ENCODE measurements at places on chromosomes 6 and 20.

DNA sequence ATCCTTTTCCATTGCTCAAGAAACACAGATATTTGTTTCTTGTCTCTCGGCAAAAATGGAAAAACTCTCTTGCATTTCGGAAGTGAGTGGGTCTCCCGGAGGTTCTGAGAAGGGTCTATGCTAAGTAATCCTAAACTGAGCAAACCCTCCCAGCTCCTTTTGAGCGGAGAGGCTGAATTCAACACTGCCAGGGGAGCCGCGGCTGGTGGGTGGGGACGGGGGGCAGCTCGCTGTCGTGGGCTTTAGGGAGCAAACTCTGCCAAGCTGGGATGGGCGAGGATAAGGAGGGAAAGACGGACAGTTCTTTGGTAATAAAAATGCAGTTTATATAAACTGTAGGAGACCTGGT lies 211.4 kb downstream of the FOXC1 start:
- no peak for DNase-seq

DNA sequence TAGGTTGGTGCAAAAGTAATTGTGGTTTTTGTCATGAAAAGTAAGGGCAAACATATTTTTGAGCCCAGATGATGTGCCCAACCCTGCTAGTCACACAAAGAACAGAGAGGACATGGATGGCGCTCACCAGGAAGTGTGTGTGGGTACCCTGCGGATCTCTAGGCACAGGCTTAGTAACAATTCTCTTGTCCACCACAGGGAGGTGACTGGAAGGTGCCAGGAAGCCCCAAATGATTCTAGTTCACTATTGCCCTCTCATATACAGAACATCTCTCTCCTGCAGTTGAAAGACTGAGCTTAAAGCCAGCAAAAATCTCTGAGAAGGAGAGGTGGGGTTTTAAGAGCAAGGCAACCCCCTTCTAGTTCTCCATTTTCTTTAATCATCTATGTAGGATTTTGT lies 272.1 kb upstream of the TAB2 start:
- no peak for DNase-seq

DNA sequence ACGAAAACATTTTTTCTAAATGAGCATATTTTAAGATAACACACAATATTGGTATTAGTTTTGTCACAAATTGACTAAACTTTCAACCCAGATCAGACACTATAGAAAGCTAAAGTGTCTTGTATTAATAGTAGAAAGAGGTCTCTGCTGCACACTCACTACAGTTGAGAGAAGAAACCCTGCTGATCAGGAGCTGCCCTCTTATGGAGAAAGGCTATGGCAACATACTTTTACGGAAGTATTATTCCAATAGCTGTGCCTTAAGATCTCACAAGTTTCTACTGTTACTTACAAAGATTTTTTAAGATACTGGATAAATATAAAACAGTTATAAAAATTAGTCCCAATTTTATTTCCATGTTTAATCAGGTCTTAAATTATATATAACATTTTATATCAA lies 155.7 kb downstream of the RIMS1 start:
- DNase-seq, result no peak

GRCh38 chr20:4012589-4012988 lies 2.8 kb downstream of the RNF24 start:
- DNase-seq, result no peak

- DNase-seq, result no peak
Observed at GRCh38 chr6:18564775-18565174, 177.6 kb downstream of the RNF144B start.

- no peak for DNase-seq
Observed at GRCh38 chr6:107077710-107078109, 37.6 kb downstream of the BEND3 start.

GRCh38 chr6:2734488-2735166 lies 16.1 kb downstream of the MYLK4 start:
- no peak for DNase-seq

GRCh38 chr6:968791-969190 lies 275.9 kb upstream of the EXOC2 start:
- no peak for DNase-seq

GRCh38 chr20:34235875-34236274 lies 5.3 kb upstream of the ASIP start:
- no peak for DNase-seq

- no peak for DNase-seq
Observed at GRCh38 chr6:47363736-47364135, 54.0 kb upstream of the TNFRSF21 start.

- DNase-seq, result no peak
Observed at GRCh38 chr20:33209789-33210188, 7.4 kb upstream of the BPIFA3 start.

DNA sequence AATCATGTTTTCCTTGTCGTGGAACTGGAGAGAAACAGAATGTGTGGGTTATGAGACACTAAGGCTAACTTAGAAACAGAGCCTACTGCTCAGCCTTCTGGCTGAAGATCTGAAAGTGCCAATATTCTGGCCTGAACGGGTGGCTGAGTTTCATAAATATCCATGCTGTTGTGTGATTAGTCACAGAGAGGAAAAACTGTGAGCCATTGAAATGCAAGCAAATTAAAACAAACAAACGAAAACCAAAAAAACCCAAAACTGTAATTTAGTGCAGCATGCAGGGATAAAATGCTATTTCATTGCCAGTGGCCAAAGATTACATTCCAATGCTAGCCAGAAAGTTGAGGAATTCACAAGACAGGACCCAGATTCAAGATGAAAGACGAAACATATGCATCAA lies 315.1 kb downstream of the UBE3D start:
- no peak for DNase-seq

- DNase-seq, result no peak
Observed at GRCh38 chr6:41100871-41101287, 28.1 kb downstream of the NFYA start.

DNA sequence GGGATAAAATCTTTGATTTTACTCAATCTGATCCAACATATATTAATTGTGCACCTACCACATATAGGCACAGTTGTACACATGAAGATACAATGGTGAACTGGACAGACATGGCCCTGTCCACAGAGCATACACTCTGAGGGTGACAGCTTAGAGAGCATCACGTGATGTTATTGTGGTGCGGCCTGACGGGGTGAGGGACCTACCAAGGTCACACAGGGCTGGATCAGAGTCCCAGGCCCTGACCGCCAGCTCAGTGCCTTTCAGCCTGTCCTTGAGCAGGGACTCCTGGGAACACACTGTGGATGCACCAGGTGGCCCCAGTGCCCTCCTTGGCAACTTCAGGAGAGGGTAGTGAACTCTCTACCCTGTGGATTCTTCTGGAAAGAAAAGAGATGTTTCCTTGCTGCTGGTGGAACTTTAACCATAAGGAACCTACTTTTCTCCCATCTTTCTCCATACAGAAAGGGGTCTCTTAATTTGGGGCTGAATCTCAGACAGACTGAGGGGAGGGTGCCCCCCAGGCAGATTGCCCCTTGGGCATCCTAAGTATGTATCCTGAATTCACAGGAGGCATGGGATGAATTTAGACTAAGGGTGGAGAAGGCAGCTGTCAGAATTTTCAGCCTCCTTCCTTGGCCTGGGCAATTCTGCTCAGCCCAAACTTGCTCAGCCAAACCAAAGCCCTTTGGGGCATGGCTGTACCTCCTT lies 26.5 kb downstream of the PCK1 start:
- no peak for DNase-seq

DNA sequence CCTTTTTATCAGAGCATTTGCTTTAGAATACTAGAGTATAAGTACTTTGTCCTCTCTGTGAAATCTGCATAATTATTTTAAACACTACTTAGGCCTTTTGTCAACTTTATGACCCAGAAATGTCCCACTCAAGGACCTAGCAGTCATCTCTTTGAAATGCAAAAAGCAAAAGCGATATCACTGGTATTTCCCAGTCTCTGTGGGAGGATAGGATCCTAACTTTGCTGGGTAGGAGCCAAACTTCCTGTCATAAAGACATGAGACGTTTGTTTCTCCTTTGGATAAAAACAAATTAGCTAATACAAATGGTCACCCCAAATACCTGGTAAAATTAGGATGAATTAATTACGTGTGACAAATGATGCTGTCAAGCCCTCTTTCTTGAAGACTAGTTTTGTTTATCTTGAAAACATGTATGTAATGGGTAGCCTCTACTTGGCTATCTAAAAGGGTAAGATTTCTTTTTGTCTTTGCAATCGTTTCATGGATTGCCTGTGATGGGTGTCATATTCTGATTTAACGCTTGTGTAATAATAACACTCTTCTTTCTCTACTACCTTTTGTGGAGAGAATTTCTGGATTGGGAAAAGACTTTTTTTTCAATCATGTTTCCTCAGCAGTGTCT lies 36.2 kb downstream of the DCDC2 start:
- no peak for DNase-seq

DNA sequence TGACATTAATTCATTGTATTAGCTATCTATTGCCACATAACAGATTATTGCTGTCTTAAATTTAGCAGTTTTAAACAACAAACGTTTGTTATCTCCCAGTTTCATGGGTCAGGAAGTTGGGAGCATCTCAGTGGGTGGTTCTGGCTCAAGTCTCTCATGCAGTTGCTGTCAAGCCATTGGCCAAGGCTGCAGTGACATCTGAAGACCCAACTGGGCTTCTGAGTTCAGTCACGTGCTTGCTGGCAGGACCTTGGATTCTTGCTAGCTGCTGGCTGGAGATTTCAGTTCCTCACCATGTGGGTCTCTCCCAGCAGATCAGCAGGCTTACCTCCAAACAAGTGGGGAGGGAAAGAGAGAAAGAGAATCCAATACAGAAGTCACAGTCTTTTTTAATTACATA lies 152.6 kb upstream of the EXOC2 start:
- no peak for DNase-seq

GRCh38 chr6:15017803-15018202 lies 228.1 kb upstream of the JARID2 start:
- DNase-seq, result no peak

- DNase-seq, result no peak
Observed at GRCh38 chr6:159169557-159170332, 545 bp downstream of the FNDC1 start.

DNA sequence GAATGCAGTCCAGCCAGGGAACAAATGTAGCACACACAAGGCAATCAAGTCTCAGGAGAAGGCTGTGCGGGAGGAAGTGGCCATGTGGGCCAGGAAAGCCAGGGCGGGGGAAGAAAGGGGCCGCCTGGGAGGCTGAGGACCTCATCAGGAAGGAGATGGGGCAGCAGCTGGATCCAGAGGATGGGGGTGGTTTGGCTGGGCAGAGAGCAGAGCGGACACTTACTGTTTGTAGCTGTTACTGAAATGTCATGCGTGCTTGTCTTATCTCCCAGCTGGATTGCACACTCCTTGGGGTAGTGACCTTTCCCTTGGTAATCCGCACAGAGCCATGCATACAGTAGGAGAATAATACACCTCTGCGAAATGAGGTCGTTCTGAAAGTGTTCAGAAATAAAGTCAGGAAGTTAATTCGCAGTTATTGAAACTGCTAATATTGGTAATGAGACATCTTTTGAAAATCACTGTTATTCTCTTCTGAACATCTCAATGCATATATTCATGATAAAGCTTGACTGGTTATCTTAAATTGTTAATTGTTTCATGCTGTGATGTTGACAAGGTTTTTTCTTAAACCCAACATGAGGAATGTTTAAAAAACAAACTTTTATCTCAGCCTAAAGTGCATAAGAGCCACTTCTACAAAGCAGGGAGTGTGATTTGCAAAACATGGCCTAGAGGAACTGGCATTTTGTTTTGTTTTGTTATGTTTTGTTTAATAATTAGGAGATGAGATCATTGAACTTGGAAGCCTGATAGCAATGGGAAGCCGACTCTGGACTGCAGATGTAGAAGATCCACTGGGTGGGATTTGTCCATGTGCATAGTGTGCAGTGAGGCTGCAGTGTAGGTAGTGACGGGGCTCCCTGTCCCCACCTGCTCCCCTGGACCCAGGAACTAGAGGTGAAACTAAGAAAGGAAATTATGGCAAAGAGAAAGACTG lies 18.0 kb upstream of the MAP3K4 start:
- DNase-seq, result no peak

DNA sequence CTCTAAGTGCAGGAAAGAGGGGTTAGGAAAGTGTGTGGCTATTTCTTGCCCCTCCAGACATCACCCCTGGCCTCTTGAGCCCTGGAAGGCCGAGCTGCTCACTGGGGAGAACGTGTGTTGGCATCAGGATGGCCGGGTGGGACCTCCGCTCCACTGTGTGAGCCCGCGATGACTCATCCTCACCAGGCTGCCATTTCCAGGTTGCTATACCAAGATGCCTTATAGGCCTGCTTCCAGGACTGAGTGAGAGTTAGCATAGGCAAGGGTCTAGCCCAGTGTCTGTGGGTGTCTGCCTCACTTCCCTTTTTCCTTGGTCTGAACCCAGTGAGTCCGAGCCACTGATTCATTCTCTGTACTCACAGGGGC lies 105.0 kb downstream of the MRPL14 start:
- no peak for DNase-seq

DNA sequence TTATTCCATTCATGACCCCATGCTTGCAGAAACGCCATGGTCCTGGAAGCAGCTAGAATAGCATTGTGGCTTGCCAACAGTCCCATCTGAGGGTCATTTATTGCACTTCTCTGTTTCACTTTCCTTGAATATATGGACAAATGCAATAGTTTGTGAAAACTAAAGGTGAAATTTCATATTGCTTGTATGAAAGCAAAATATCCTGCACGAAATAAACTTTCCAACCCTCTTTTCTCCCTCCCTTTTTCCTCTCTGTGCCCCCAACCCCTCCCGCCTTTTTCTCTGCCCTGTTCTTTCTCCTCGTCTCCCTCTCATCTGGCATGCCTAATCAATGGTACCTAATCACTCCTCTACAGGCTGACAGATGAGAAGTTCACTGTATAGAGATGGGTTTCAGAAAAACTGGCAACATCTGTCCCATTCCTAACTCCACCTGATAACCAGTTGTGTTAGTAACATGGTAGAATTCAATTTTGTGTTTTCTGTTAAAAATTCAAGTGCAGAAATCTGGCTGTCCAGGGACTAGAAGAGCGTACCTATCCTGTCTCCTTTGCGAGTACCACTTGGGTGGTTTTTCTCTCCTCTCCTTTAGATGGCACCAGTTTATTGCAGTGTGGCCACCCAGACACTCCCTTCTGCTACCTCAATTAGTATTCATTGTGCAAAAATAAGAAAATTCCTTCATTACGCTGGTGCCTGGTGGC lies 198.6 kb downstream of the FOXA2 start:
- no peak for DNase-seq

DNA sequence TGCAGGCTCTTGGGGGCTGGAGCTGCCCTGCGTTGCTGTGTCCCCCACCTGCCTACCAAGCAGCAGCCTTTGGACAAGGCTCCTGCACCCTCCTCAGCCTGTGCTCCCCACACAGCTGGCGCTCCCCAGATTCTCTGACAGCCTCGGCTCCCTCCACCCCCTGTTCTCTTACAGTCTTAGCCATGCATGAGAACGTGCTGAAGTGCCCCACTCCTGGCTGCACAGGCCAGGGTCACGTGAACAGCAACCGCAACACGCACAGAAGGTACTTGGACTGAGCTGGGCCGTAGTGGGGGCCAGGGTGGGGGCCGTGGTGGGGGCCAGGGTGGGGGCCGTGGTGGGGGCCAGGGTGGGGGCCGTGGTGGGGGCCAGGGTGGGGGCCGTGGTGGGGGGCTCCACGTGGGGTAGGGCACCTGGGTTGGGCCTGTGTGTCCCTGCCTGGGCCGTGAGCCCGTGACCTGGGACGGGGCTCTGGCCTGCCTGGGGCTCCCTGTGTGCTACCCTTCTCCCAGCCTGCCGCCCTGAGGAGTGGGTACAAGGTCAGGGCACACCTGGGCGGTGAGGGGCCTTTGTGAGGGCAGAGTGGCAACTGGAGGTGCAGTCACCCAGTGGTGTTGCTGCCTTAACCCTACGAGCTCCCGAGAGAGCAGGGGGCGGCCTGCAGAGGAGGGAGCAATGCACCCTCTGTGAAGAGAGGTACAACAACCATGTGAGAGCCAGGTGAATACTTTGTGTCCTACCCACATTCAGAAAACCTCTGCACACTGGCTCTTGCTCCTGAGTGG lies 43.5 kb upstream of the PCMTD2 start:
- DNase-seq, result no peak

- DNase-seq, result no peak
Observed at GRCh38 chr20:41715526-41715925, 97.3 kb upstream of the CHD6 start.
